Right cardiac atrium (tissue), 5 donors: ENCODE measurements at places on chromosomes 11 and 22.

GRCh38 chr11:111554532-111554931 is 14.0 kb downstream of the LAYN start:
- DNase-seq, result no peak

- DNase-seq, result no peak
Observed at GRCh38 chr11:69244266-69244665, 49.7 kb upstream of the MYEOV start.

GRCh38 chr11:120086651-120087050 is 51.3 kb downstream of the TRIM29 start:
- no peak for DNase-seq

DNA sequence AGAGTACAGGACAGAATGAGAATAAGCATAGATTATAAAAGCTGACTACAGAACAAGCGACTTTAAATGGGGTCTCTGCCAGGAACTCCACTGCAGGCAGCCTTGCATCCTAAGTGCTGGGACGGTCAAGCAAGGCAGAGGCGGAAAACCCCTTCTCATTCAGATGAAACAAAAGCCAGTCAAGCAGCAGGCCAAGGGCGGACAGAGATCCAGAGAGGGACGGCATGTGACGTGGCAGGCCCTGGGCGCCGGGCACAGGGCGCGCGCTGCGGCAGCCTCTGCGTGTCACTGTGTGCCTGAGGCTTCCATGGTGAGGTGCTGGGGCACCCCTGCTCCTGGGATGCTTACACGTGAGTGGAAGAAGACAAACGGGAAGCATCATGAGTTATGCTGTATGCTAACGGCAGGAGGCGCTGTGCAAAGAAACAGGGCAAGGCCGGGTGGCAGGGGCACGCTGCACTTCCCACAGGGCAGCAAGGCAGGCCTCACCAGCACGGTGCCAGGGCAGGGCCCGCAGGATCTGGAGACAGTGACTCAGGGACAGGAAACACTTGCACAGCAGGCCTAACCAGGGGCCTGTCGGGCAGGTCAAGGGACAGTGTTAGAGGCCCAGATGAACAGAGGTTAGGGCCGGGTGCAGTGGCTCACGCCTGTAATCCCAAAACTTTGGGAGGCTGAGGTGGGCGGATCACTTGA is 6.2 kb downstream of the TOLLIP start:
- no peak for DNase-seq

DNA sequence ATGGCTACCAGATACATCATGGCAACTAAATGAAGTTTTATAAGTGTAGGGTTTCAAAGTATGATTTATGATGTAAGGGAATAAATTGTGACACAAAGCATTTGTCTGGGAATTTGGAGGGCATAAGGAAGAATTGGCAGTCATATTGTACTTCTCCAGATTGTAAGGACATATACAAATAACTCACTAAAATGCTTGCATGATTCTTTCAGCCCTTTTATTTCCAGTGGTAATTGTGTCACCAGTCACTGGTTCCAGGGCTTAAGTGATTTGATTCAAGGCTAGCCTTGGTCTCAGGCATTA is 299.4 kb upstream of the ANO5 start:
- DNase-seq, result no peak

- DNase-seq, result no peak
Observed at GRCh38 chr11:63499874-63500273, 6.0 kb upstream of the LGALS12 start.

DNA sequence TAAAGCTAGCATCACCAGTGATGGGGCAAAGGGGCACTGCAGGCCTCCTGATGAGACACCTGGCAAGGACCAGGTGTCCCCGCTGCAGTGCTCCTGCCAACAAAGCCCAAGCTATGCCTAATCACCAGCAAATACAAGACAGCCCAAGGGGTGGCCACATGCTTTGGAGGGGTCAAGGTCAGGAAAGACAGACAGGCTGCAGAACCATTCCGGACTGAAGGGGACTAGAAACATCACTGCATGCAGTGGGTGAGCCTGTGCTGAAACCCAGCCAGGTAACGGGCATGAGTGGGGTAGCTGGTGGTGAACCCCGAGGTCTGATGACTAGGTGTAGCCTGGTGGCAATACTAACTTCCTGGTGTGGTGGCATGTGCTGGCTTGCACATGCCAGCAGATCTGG is 111.1 kb downstream of the MED15 start:
- DNase-seq, result no peak

GRCh38 chr11:123526027-123526805 is 96.1 kb downstream of the GRAMD1B start:
- no peak for DNase-seq

GRCh38 chr22:37816543-37817180 is 6.5 kb upstream of the GALR3 start:
- no peak for DNase-seq

DNA sequence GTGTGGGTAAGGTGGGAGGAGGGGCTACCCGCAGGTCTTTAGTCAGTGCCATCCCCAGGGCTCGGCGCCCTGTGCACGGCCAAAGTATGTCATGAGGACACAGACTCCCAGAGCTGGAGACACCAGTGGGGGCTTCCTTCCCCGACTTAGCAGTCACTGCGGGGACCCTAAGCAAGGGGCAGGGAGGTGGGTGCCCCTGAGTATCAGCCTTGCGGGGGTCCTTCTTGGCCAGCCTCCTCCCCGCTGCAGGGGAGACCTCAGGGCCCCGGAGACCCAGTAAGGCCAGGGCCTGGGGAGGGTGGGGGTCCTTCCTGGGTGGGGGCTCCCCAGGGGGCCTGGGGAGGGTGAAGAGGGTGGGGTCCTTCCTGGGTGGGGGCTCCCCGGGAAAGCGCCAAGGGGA is 673.8 kb downstream of the BRD1 start:
- DNase-seq, result no peak

- no peak for DNase-seq
Observed at GRCh38 chr11:45395947-45396346, 109.8 kb upstream of the SYT13 start.
